CD4-positive, alpha-beta T cell (primary cell): ENCODE measurements at places on chromosomes 2 and 18.

- DNase-seq, result no peak
Measured at GRCh38 chr2:117997872-117998454, 15.9 kb downstream of the CCDC93 start.

DNA sequence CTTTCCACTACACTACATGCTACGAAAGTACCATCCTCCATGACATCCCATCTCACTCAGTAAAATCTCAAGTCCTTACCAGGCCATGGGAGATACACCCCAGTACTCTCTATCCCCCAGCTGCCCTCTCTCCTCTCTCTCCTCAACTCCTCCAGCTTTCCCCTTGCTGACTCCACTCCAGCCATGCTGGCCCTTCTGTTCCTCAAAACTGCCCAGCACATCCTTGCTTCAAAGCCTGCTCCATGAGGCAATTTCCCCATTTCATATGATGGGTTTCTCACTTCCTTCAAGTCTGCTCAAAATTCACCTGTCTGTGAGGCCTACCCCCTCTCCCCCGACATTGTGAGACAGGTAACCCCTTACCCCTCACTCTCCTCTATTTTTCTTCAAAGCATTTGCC lies 8.6 kb downstream of the CHN1 start:
- DNase-seq, result no peak

- DNase-seq, result no peak
Measured at GRCh38 chr2:85277416-85278158, 50.2 kb downstream of the TGOLN2 start.

DNA sequence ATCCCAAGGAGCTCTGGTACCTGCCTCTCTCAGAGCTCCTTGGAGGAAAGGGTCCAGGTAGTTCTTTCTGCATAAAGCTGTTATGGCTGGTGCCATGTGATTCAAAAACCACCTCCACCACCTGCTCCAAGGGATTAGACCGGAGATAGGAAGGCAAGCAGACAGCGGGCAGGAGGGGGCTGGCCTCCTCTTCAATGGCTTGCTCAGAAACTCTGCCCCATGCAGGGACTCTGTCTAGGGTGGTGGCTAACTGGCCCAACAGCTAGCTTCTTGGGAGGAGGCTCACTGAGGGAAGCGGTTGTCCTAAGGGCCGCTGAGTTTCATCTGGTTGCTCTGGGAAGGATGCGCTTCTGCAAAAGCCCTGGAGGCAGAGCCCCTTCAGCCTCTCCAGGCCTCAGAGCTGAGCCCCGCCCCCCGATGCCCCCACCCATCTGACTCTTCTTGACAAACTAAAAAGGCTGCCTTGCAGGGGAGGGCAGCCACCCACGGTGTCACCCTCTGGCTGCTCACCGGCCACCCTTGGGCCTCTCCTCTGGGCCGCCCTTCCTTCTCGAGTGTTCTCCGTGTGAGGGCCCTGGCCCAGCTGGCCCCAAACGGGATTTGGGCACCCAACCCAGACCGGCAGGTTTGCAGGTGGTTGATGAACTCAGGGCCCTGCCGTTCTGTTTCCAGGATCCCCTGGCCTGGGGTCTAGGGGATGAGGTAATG lies 90.2 kb downstream of the MCFD2 start:
- DNase-seq, result no peak

- no peak for DNase-seq
Measured at GRCh38 chr2:129274918-129275317, 704.5 kb upstream of the RAB6C start.
